ENCODE measurements at places on chromosomes 13 and 19. TPM values are rescaled to one million over a fixed set of nuclear protein-coding genes. Genes with fewer than 3 reads are reported as not detected.

The SHISA2 gene
- not detected for total RNA-seq

The CD22 gene
- 0.18 TPM for total RNA-seq

GRCh38 chr13:47437406-47437805, 540.6 kb upstream of the HTR2A start:
- no peak overlapping the region for H3K4me3 ChIP-seq
- H3K4me1 ChIP-seq, result peaks cover 4% of the 10 kb centered on the region
- peak overlapping the region; percentile 93 for H3K27ac ChIP-seq
- H3K27me3 ChIP-seq, result no peaks in the 10 kb centered on the region
- peak; percentile 89 for DNase-seq

- H3K4me3 ChIP-seq, result no peak overlapping the region
- DNase-seq, result no peak
- H3K27me3 ChIP-seq, result peaks cover 5% of the 10 kb centered on the region
- H3K27ac ChIP-seq, result no peak overlapping the region
- no peaks in the 10 kb centered on the region for H3K36me3 ChIP-seq
Observed at GRCh38 chr19:44803442-44804428, 5.2 kb upstream of the BCAM start.

GRCh38 chr13:78674638-78675037, 15.7 kb upstream of the OBI1 start:
- DNase-seq, result no peak
- no peaks in the 10 kb centered on the region for H3K36me3 ChIP-seq
- no peak overlapping the region for H3K4me3 ChIP-seq
- H3K27ac ChIP-seq, result no peak overlapping the region
- peaks cover 4% of the 10 kb centered on the region for H3K27me3 ChIP-seq

Measured in IMR-90 (cell line).